Fibroblast of skin of left biceps (primary cell): ENCODE measurements at places on chromosomes 2 and 18.

- DNase-seq = no peak
Observed at GRCh38 chr2:10664652-10665051, 25.1 kb downstream of the NOL10 start.

- DNase-seq = no peak
Observed at GRCh38 chr2:47038656-47039488, 116.2 kb downstream of the STPG4 start.

GRCh38 chr2:45040786-45041185 is 31.5 kb upstream of the SIX2 start:
- no peak for DNase-seq

GRCh38 chr18:23365602-23366001 is 87.5 kb upstream of the RIOK3 start:
- no peak for DNase-seq

DNA sequence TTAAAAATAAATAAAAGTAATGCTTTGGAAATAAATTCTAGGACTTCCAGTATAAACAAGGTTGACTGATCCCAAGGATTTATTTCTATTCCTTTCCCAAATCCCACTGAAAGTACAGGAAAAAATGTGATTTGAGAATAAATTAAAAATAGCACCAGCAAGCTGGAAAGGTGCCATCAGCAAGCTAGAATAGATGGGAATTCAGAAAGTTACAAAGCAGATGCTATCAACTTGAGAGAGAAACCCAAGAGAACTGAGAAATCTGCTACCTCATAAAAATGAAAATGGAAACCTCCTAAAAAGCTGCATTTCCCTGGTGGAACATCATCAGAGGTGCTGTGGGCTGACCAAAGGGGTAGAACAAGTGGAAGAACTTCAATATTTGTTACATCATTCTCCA is 148.6 kb upstream of the KCNJ3 start:
- no peak for DNase-seq

DNA sequence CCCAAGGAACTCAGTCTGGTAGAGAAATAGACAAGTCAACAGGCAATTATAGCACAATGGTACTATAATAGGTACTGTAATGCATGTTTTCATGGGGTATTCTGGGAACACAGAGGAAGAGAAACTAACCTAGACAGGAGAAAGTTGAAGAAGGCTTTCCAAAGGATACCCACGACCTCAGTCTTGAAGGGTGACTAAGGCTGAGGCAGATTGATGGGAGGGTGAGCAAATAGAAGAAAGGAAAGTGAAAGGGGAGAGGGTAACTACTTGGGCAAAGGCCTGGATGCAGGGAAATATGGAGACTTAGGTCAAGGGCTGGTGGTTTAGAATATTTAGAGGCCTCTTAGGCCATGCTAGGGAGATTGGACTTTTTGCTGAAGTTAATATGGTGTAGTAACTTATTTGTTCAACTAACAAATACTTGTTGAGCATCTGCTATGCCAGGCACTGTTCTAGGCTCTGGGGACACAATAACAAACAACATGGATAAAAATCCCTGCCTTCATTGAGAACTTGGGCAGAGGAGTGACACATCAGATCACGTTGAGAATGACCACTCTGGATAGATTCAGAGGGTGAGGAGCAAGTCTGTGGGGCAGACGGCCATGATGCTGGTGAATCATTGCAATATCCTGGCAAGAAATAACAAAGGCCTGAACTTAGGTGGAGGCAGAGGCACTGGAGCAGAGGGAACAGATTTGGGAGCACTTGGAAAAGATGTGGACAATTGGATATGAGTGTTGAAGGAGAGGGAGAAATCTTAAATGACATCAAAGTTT is 56.4 kb downstream of the PLB1 start:
- DNase-seq = no peak

GRCh38 chr2:111664275-111664850 is 219.6 kb downstream of the ANAPC1 start:
- DNase-seq = no peak

DNA sequence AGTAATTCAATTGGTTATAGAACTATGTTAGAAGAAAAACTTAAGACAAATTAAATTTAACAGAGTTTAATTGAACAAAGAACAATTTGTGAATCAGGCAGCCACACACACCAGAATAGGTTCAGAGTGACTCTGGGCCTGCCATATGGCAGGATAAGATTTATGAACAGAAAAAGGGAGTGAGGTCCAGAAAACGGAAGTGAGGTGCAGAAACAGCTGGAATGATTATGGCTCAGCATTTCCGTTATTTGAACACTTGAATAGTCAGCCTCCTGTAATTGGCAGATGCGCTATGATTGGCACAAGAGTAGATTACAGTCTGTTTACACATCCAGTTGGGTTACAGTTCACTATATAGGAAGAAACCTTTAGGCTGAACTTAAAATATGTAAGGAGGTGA is 99.0 kb downstream of the MBD2 start:
- DNase-seq = no peak
